Transverse colon (tissue), 4 donors: ENCODE measurements at places on chromosomes 4 and X.

GRCh38 chr4:86451560-86452330 lies 91.9 kb upstream of the MAPK10 start:
- no peaks in the 10 kb centered on the region for H3K36me3 ChIP-seq
- H3K27me3 ChIP-seq: no peaks in the 10 kb centered on the region
- H3K27ac ChIP-seq: peak overlapping the region; percentile 75
- DNase-seq: no peak

GRCh38 chrX:105221374-105221773 lies 880 bp upstream of the TEX13A start:
- no peaks in the 10 kb centered on the region for H3K4me1 ChIP-seq
- no peak overlapping the region for H3K27ac ChIP-seq
- DNase-seq: no peak
- H3K27me3 ChIP-seq: no peaks in the 10 kb centered on the region

- no peaks in the 10 kb centered on the region for H3K4me1 ChIP-seq
- no peak overlapping the region for H3K4me3 ChIP-seq
- no peak overlapping the region for H3K27ac ChIP-seq
Measured at GRCh38 chr4:179803857-179804256, 2361.6 kb upstream of the AGA start.

GRCh38 chr4:139581096-139581495 lies 25.1 kb upstream of the SETD7 start:
- no peaks in the 10 kb centered on the region for H3K4me1 ChIP-seq
- no peaks in the 10 kb centered on the region for H3K36me3 ChIP-seq
- no peak overlapping the region for H3K27ac ChIP-seq
- no peak overlapping the region for H3K4me3 ChIP-seq
- H3K27me3 ChIP-seq: no peaks in the 10 kb centered on the region

DNA sequence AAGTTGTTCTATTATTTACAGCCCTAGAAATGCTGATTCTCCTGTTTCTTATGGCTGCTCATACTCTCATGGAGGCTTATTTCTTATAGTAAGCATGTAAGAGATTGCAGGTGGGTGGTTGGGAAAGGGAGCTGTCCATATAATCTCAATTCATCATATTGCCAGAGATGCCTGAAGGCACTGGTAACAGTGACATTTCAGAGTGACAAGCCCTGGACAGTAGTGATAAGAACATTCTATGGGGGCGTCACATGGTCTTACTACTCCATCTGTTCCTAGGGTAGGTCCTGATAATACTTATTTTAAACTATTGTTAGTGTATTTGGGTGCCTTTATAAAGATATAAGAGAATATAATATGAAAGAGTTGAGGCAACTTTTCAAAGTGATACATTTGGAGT lies 171.5 kb downstream of the CFAP299 start:
- no peak overlapping the region for H3K27ac ChIP-seq
- H3K27me3 ChIP-seq: no peaks in the 10 kb centered on the region
- no peaks in the 10 kb centered on the region for H3K36me3 ChIP-seq
- H3K4me1 ChIP-seq: no peaks in the 10 kb centered on the region
- no peak for DNase-seq
- no peak overlapping the region for H3K4me3 ChIP-seq

GRCh38 chr4:67342291-67342690 lies 203.0 kb downstream of the CENPC start:
- H3K27ac ChIP-seq: no peak overlapping the region
- H3K27me3 ChIP-seq: no peaks in the 10 kb centered on the region
- no peak for DNase-seq
- no peak overlapping the region for H3K4me3 ChIP-seq
- H3K36me3 ChIP-seq: no peaks in the 10 kb centered on the region

DNA sequence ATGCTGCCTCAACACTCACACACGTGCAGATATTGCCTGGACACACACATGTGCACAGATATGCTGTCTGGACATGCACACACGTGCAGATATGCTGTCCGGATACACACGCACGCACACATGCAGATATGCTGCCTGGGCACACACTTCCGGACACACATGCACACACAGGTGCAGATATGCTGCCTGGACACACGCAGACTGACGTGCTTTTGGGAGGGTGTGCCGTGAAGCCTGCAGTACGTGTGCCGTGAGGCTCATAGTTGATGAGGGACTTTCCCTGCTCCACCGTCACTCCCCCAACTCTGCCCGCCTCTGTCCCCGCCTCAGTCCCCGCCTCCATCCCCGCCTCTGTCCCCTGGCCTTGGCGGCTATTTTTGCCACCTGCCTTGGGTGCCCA lies 14.7 kb downstream of the FGFRL1 start:
- H3K4me1 ChIP-seq: peaks cover 4% of the 10 kb centered on the region
- H3K36me3 ChIP-seq: no peaks in the 10 kb centered on the region
- no peak overlapping the region for H3K27ac ChIP-seq
- peaks cover 34% of the 10 kb centered on the region for H3K27me3 ChIP-seq
- peak; percentile 68 for DNase-seq

GRCh38 chr4:145773581-145774234 lies 93.8 kb downstream of the C4orf51 start:
- no peak overlapping the region for H3K4me3 ChIP-seq
- H3K36me3 ChIP-seq: no peaks in the 10 kb centered on the region
- no peaks in the 10 kb centered on the region for H3K27me3 ChIP-seq
- DNase-seq: peak; percentile 15
- peak overlapping the region; percentile 69 for H3K27ac ChIP-seq

DNA sequence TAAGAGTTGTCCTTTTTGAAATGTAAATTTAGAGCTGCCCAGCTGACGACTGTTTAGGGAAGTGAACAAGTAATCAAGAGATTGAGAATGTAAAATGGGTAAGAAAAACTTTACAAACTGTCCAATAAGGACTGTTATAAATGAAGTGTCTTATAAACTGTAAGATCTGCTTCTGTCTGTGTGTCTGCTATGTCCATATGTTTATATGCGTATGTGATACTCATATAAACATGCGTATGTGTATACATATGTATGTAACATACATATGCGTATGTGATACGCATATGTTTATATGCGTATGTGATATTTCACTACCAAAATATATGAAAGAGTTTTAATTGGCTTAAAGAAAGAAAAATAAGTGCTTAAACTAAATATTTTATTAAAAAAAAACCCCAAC lies 416.0 kb upstream of the GALNTL6 start:
- H3K27ac ChIP-seq: no peak overlapping the region
- H3K27me3 ChIP-seq: no peaks in the 10 kb centered on the region
- H3K4me3 ChIP-seq: no peak overlapping the region
- no peak for DNase-seq

DNA sequence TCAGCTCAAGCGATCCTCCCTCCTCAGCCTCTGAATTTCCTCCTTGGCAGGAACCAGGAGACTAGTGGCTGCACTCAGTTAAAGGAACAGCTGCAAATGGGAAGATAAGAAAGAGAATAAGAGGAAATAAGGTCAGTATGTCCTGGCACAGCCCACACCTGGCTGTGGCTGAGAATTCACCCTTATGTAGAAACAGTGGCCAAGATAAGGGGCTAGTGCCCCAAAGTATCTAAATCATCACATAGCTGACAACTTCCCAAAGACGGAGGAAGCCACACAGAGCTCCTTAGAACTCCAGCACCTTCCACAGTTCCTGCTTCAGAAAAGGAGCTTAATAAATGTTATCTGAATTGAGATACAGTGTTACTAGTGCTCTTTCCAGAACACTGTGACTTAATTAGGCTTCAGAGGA lies 2.3 kb upstream of the CHIC2 start:
- H3K4me3 ChIP-seq: no peak overlapping the region
- H3K4me1 ChIP-seq: peaks cover 24% of the 10 kb centered on the region
- H3K27ac ChIP-seq: peak overlapping the region; percentile 98
- no peaks in the 10 kb centered on the region for H3K27me3 ChIP-seq
- no peak for DNase-seq
